Stimulated activated CD4-positive, alpha-beta T cell treated with anti-CD3 and anti-CD28 coated beads, Interleukin-2, amount 100 ng/mL, for 4 hours (primary cell): ENCODE measurements at places on chromosomes 5 and 9.

DNA sequence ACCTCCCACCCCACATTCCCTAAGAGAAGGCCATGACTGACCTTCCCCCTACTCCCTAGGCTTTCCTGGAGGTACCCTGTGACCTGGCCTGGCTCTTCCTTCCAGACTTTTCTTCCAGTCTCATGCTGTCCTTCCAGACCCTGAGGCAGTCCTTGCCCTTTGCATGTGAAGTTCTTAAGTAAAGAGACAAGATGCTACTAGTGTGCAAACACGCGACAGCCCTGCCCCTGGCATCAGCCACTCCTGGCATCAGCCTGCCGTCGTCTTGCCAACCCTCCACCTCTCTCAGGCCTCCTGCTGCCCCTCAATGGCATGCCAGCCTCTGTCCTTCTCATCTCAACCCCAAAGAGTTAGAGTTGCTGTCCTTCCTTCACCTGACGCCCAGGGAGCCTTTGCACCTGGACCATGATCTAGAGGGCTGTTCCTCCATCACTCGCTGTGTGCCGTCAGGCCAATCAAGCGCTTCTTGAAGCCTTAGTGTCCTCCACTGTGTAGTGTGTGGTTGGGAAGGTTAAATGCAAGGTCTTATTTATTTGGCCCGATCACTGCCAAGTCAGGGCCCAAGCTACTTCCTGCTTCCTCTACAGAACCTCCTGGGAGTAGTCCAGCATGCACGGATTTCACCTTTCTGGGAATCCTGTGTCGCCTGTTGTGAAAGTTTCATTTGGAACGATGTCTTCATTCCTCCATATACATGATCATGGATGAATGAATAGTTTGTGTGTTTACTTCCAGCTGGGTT lies 61.9 kb downstream of the WWC1 start:
- no peak for DNase-seq

- no peak for DNase-seq
These were observed 95.2 kb upstream of the PAPPA start for GRCh38 chr9:116058421-116058820.

- DNase-seq = no peak
These were observed 232.1 kb downstream of the MED10 start for GRCh38 chr5:6146271-6146670.

GRCh38 chr5:131193106-131193505 lies 22.4 kb downstream of the LYRM7 start:
- DNase-seq = no peak

GRCh38 chr5:90050103-90050502 lies 359.5 kb downstream of the CETN3 start:
- DNase-seq = no peak

- DNase-seq = no peak
These were observed 8.9 kb upstream of the ELOVL7 start for GRCh38 chr5:60852940-60853339.

DNA sequence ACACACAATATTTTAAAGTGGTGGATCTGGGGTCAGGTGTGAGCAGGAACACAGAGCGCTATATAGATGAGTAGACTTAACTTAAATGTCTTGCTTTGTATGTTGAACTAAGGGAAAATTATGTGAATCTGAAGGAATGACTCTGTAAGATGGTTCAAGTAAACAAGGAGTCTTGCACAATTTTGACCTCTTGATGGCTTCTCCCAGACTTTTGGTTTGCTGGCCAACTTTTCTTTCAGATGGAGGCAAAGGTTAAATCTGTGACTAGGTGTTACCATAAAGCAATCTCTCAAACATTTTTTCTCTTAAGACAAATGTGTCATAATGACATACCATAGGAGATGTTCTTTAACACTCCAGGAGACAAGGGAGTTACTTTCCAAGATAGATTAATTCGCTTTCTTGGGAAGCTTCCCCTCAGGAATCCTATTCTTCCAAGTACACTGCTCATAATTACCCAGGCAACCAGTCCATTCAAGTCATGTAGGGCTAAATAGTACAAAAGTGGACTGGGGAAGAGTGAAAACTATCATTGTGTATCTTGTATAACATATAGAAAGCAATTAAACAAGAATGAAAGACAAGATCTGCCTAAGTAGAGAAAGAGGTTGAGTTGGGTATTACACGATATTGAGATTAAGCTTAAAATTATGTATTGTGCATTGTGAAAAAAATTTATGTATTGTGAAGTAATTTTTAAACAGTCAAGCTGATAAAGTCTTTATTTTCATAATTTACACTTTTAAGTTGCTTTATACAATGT lies 60.3 kb upstream of the SLC27A6 start:
- no peak for DNase-seq

- DNase-seq = no peak
These were observed 150.3 kb downstream of the GPBP1 start for GRCh38 chr5:57324181-57324580.

GRCh38 chr9:72322678-72323077 lies 42.3 kb downstream of the ZFAND5 start:
- no peak for DNase-seq

DNA sequence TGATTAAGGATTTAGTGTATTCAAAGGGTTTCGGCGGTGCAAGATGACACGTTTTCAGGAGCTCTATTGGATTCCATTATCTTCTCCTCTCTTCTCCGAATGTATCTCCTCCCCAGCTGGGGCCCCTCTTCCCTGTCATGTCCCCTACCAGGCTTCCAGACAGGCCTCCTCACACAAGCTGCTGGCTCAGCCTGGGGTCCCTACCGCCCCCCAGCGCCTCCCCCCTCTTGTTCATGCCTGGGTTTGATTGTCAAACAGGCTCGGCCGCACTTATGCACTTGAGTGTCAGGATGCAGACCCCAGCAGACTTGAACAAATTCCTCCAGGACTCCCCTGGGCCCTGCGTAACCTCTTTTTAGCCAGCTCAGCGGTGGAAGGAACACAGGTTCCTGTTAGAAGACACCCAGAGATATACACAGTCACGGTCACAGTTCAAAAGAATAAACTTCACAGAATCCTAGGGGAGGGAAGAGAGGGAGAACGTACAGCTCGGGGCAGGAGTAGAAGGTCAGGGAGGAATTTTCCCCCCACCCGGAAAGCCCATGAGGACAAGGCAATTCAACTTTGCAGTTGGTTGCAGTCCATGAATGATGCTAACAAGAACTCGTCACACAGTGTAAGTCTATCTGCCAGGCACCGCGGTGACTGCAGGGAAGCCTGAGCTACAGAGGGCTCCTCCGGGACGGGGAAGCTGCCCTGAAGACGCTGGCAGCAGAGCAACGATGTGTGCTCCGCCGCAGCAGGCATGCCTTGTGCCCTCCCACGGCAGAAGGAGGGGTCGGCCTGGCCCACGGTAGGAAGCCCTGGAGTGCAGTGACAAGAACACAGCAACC lies 560.0 kb downstream of the BNC2 start:
- DNase-seq = no peak
